ENCODE measurements at places on chromosomes 11 and 22. TPM values are rescaled to one million over a fixed set of nuclear protein-coding genes. Genes with fewer than 3 reads are reported as not detected.

The NRIP3 gene
- 2.2 TPM for total RNA-seq

The MPZL2 gene
- 0.24 TPM for total RNA-seq

The AQP11 gene
- total RNA-seq, result 0.65 TPM

The FAM227A gene
- total RNA-seq, result 0.48 TPM

The KCNJ11 gene
- total RNA-seq, result not detected
